ENCODE measurements at places on chromosomes 6 and 20.

DNA sequence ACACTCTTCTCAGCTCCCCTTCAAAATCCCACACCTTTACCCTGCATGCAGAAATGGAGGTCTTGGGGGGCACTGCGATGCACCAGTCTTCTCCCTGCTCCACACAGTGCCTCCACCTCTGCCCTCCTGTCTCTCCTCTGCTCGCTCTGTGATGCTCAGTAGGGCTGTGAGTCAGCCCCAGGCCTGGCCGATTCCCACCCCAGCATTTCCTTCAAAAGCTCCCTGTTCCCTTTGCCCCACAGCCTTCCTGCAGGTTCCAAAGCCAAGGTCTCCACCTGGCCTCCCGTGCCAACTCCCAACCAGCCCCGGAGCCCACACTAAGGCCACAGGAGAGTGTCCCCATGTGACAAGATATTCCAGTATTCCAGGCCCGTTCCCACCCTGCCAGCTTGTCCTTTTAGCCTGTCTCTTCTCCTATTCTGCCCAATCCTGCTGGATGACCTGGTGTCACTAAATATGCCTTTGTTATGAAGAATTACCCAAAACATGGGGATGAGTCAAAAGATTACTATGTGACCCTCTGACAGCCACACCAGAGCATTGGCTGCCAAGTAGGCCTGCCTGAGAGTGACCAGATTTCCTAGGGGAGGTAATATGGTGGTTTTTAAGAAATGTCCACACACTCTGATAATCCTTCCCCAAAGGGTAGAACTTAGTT, 118.9 kb upstream of the NXT1 start:
- DNase-seq, result no peak

- DNase-seq, result no peak
Measured at GRCh38 chr6:109701221-109701620, 10.1 kb downstream of the FIG4 start.

DNA sequence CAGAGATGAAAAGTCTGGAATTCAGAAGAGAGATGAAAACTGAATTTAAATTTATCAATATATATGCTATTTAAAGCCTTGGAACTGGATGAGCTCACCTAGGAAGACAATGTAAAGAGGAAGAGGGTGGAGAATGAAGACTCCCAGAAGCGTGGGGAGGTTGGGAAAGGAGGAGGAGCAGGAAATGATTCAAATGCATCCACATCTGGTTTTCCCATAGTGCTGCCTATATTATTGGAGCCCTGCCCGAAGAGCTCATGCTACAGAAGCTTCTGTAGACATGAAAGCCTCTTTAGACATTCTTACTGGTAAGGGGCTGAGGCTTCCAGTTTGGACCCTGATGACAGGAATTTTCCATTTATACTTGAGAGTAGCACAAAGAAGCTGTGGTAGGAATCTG, 19.2 kb downstream of the PDE7B start:
- no peak for DNase-seq

DNA sequence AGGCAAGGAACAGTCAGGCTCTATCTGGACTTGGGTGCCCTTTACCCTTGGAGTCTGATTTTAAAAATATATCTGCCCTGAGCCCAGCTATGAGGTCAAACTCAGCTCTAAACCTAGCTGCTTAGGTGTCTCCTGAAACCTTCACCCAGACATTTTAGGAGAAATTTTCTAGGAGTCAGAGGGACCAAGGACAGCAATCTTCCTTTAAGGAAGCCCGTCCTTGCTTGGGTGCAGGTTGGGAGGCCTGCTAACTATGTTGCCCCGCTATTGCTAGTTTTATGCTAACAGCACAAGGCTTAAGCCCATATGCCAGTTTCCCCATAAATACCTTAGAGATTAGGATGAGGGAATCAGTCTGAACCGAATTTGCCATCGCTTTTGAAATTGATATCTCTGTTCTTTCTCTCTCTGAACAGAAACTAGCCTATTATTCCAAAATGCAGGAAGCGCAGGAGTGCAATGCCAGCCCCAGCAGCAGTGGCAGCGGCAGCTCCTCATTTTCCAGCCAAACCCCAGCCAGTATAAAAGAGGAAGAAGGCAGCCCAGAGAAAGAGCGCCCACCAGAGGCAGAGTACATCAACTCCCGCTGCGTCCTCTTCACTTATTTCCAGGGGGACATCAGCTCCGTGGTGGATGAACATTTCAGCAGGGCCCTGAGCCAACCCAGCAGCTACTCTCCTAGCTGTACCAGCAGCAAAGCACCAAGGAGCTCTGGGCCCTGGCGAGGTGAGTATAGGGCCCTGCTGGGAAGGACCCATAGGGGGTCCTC, 2.6 kb downstream of the VGLL2 start:
- DNase-seq, result no peak

DNA sequence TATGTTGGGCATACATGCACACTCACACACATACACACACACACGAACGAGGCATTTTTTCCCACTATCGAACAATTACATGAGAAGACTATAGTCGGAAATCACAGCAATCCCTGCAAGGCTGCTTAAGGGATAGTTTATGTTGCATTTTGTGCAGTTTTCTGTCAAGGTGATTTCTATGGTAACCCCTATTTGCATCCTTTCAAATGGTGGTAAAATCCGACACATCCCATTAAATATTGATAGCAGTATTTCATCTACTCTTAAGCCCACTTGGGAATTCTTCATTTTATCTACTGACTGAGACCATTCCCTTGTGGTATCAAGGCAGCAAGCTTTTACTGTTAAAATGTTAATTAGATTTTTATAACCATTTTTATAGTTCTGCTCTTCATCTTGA, 457.8 kb downstream of the HACE1 start:
- no peak for DNase-seq

GRCh38 chr6:120700001-120700400, 634.3 kb downstream of the TBC1D32 start:
- no peak for DNase-seq

- no peak for DNase-seq
Measured at GRCh38 chr6:110095101-110095500, 84.4 kb downstream of the WASF1 start.

- DNase-seq, result no peak
Measured at GRCh38 chr6:67411036-67411435, 1224.0 kb upstream of the ADGRB3 start.

DNA sequence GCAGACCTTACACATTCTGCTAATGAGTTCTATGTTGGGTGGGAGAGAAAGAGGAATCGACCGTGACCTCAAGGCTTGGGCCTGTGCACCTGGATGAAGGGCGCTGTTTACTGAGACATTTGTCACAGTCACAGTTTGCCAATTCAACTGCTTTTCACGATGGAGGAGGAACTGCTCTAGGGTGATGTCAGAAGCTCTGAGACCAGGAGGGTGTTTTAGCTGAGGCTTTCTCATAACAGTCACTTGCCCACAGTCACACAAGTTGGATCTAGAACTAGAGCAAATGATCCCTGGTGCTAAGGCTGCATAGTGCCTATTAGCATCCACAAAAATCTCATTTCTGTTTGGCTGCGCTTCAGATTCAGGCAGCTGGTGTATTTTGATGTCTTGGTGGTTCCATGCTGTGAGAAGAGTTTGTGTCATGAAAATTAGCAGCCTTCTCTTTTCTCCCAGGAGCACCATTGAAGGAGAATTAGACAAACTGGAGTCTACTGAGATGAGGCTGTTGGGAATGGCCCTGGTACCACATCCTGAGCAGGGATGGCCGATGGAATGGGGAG, 83.3 kb upstream of the TGM3 start:
- no peak for DNase-seq

DNA sequence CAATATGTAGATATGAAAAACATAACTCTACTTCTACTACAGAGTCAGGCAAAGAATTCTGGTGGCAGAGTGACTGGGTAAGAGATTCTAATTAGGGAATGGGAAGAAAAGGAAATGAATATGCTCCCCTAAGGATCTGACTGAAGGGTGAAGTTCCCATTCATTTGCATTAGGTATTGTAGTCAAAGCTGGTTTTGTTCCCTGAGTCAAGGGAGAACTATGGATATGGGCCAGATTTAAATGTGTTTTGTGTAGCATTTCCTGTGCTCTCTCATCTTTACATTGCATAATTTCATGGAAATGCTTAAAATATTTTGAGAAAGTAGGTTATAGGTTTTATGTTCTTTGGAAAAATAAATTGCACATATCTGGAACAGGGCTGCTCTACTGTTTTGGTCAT, 299.7 kb downstream of the BTBD3 start:
- no peak for DNase-seq

GRCh38 chr6:33963136-33963750, 159.4 kb upstream of the MLN start:
- no peak for DNase-seq

GRCh38 chr20:62584671-62585460, 57.4 kb upstream of the SLCO4A1 start:
- no peak for DNase-seq

GRCh38 chr6:16533210-16533609, 228.1 kb downstream of the ATXN1 start:
- no peak for DNase-seq

GRCh38 chr20:48594533-48594932, 233.3 kb downstream of the PREX1 start:
- DNase-seq, result no peak

DNA sequence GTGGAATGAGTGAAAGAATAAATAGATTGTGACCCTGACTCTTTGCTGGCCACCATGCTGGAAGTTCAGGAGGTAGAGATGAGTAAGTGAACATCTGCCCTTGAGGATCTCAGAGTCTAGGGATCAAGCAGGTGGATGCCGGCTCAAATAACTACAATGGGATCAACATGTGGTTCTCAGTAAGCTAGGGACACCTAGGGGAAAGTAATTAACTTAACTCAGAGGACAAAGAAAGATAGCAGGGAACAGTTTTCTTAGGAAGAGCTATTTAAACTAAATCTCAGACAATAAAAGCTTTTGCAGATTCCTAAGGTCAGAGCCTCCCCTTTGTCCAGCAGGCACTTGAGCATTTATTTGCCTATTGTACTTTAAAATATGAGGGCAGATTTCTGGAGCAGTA, 29.1 kb downstream of the SLC13A3 start:
- DNase-seq, result no peak

GRCh38 chr20:61052776-61053442, 199.2 kb upstream of the CDH4 start:
- no peak for DNase-seq

DNA sequence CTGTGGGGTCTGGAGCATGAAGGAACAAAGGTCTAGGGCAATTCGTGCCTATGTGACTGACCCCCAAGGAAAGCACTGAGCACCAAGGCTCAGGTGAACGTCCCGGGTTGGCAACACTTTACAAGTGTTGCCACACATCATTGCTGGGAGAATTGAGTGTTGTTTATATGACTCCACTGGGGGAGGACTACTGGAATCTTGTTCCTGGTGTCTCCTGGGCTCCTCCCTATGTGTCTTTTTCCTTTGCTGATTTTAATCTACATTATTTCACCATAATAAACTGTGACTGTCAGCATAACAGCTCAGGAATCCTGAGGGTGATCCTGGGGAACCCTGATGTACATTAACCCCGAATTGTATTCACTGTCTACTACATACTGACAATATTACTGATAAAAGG, 207.7 kb upstream of the BMP2 start:
- DNase-seq, result no peak

- no peak for DNase-seq
Measured at GRCh38 chr6:17869010-17869752, 118.3 kb downstream of the KIF13A start.

DNA sequence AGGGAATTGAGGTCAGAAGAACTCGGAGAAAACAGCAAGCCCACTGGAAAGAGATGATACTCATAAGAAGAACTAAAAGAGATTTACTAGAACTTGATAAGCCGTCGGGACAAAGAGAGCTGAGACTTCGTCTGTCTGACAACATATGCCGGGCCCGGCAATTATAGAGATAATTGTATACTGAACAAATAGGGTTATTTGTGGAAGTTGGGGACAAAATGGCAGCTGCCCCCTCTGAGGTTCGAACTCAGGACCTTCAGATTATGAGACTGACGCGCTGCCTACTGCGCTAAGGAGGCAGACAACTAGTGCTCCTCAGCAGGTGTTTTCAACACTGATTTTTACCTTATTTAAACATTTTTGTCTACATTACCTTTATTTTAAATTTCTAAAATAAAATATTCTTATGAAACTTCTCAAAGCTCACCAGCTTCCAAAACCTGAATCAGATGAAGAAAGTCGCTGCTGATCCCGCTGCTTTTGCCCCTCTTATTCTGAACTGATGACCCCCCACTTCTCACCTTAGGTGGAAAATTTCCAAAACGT, 29.3 kb upstream of the TRIM27 start:
- DNase-seq, result peak; percentile 14

Measured in activated naive CD4-positive, alpha-beta T cell (primary cell).